Frontal cortex (tissue), 4 donors: ENCODE measurements at places on chromosomes 3 and 15. TPM values are rescaled to one million over a fixed set of nuclear protein-coding genes. Genes with fewer than 3 reads are reported as not detected.

- DNase-seq: no peak
Observed at GRCh38 chr3:109899925-109900324, 562.6 kb upstream of the DPPA4 start.

GRCh38 chr15:48939648-48940047, 24.1 kb downstream of the SHC4 start:
- no peak for DNase-seq

DNA sequence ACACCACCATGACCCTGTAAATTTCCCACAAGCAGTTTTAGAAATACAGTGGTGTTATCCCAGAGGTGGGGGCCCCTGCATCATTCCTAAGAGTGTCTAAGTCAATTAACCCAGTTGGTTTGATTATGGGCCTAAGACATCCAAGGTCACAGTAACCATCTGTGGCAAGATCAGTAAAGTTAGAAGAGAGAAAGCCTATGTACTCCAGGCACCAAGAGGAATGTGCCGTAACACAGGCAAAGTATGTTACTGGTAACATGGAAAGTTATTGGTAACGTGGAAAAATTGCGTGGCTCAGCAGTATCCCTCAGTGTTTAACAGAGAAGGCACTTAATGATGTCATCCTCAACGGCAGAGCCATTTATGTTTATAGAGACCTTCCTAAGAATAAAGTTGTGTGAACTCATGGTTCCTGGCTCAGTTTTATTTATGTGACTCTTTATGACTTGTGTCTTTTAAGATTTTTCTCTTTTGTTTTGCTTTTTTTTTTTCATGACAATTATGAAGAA, 144.1 kb upstream of the RASGRP1 start:
- DNase-seq: no peak

- DNase-seq: no peak
Observed at GRCh38 chr3:127043731-127044510, 61.0 kb downstream of the PLXNA1 start.

The FANCD2 gene
- 6.1 TPM for total RNA-seq
